ENCODE measurements at places on chromosomes 6 and 20. TPM values are rescaled to one million over a fixed set of nuclear protein-coding genes. Genes with fewer than 3 reads are reported as not detected.

DNA sequence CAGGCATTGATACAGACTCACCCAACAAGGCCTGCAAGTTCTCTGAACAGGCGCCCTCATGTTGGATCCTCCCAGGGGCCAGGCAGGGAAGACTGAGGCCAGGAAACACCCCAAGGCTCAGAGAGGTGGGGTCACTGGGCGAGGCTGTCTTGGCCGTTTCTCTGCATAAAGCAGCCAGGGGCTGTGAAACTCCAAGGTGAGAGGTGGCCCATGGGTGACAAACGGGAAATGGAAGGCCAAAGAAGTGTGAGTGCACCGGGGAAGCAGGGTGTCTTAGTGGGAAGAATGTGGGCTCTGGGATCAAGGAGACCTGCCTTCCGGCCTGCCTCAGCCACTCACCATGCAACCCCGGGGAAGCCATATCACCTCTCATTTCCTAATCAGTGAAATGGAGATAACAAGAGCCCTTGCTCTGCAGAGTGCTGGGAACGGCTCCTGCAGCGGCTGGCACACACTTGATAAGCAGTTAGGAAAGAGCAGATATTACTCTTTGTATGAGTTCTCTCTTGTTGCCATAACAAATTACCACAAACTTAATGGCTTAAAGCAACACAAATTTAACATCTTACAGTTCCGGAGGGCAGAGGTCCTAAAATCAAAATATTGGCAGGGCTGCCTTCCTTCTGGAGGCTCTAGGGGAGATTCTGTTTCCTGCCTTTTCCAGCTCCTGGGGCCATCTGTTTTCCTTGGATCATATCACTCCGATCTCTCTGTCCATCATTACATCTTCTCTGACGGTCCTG, 168.6 kb downstream of the NFATC2 start:
- H3K4me3 ChIP-seq = no peak overlapping the region
- H3K27me3 ChIP-seq = no peaks in the 10 kb centered on the region
- H3K27ac ChIP-seq = no peak overlapping the region
- peaks cover 4% of the 10 kb centered on the region for H3K4me1 ChIP-seq

- H3K36me3 ChIP-seq = no peaks in the 10 kb centered on the region
- no peak overlapping the region for H3K27ac ChIP-seq
- H3K4me1 ChIP-seq = no peaks in the 10 kb centered on the region
- H3K4me3 ChIP-seq = no peak overlapping the region
- no peak for DNase-seq
Observed at GRCh38 chr6:64672131-64672530, 1034.9 kb downstream of the EYS start.

- H3K36me3 ChIP-seq = peaks cover 33% of the 10 kb centered on the region
- DNase-seq = no peak
- no peak overlapping the region for H3K27ac ChIP-seq
- H3K4me1 ChIP-seq = no peaks in the 10 kb centered on the region
Observed at GRCh38 chr6:150930841-150931240, 65.3 kb downstream of the MTHFD1L start.

GRCh38 chr20:58705208-58705926, 12.8 kb downstream of the NPEPL1 start:
- no peak overlapping the region for H3K27ac ChIP-seq
- no peaks in the 10 kb centered on the region for H3K27me3 ChIP-seq
- DNase-seq = no peak
- H3K4me3 ChIP-seq = no peak overlapping the region
- no peaks in the 10 kb centered on the region for H3K4me1 ChIP-seq
- peaks cover 17% of the 10 kb centered on the region for H3K36me3 ChIP-seq

The SOX18 gene
- not detected for total RNA-seq

- H3K36me3 ChIP-seq = no peaks in the 10 kb centered on the region
- peak; percentile 60 for DNase-seq
- H3K27me3 ChIP-seq = no peaks in the 10 kb centered on the region
- peaks cover 47% of the 10 kb centered on the region for H3K4me1 ChIP-seq
- no peak overlapping the region for H3K4me3 ChIP-seq
Observed at GRCh38 chr6:32226434-32226833, 2.6 kb upstream of the NOTCH4 start.

The EMILIN3 gene
- not detected for total RNA-seq

DNA sequence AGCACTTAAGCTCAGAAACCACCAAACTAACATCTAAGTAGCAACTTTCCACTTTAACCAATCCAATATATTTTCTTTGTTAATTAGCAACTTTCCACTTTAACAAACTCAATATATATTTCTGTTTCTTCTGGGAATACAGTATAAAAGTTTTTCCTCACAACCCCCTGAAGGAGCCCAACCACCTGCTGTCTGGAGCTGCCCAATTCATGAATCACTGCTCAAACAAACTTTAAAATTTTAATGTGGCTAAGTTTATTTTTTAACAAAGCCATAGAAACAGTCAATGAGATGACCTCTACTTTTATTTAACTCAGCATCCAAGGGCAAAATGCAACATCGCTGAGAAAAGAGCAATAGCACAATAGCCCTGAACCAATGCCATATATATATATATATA, 500.1 kb downstream of the EPM2A start:
- H3K36me3 ChIP-seq = no peaks in the 10 kb centered on the region
- no peak for DNase-seq
- H3K4me3 ChIP-seq = no peak overlapping the region
- no peak overlapping the region for H3K27ac ChIP-seq
- 0 out of 2 replicates have a peak, but pooled peaks cover 3% of the 10 kb centered on the region for H3K27me3 ChIP-seq

DNA sequence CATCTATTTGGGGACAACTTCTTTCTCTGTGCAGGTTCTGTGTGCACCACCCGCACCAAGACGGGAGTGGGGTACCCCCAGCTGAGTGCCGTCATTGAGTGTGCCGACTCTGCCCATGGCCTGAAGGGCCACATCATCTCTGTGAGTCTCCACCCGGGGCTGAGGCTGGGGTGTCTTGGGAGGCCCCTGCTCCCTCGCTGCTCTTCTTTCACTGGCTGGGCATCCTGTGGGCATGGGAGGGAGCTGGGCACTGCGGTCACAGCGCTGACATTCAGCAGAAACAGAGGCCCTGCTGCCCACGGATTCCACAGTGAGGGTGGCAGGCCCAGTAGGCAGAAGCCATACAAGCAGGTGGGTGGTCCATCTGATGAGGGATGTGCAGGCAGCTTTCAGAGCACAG, 40.4 kb downstream of the GMPR start:
- DNase-seq = no peak
- H3K36me3 ChIP-seq = no peaks in the 10 kb centered on the region
- no peak overlapping the region for H3K4me3 ChIP-seq

The MICB gene
- 13.2 TPM for total RNA-seq

The TM9SF4 gene
- 22.5 TPM for total RNA-seq

The ZC3H12D gene
- 92.0 TPM for total RNA-seq

GRCh38 chr6:159695984-159696383, 2.9 kb upstream of the SOD2 start:
- H3K36me3 ChIP-seq = no peaks in the 10 kb centered on the region
- peak; percentile 27 for DNase-seq
- no peak overlapping the region for H3K27ac ChIP-seq
- no peaks in the 10 kb centered on the region for H3K27me3 ChIP-seq

GRCh38 chr6:128319946-128320345, 200.5 kb downstream of the PTPRK start:
- no peak overlapping the region for H3K4me3 ChIP-seq
- H3K36me3 ChIP-seq = no peaks in the 10 kb centered on the region
- no peak overlapping the region for H3K27ac ChIP-seq
- H3K4me1 ChIP-seq = no peaks in the 10 kb centered on the region

Data from Karpas-422 (cell line).